ENCODE measurements at places on chromosomes 6 and 20.

DNA sequence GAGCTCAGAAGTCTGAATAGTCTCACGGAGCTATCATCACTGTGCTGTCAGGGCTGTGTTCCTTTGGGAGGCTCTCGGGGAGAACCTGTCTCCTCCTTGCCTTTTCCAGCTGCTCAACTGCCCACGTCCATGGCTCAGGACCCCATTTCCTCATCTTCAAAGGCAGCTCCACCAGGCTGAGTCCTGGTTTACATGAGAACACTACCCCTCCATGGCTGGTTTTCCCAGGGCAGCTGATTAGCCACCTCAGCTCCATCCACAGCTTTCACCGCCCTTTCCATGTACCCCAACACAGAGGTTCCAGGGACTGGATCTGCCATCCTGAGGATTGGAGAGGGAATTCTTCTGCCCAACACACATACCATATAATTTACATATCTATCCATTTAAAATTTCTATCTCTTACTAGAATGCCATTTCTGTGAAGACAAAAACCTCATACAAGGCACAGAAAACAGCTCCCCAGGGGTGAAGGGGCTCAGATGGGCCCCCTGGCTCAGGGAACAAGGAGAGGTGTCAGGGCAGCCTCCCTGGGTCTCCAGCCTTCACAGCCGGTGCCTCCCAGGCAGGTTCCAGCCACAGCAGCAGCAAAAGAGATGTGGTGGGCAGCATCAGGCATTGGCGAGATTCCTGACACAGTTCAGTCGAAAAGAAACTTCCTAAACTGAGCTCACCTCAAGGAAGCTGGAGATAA is 2.2 kb upstream of the RAET1E start:
- no peak overlapping the region for H3K4me3 ChIP-seq
- H3K4me1 ChIP-seq: peaks cover 15% of the 10 kb centered on the region
- no peaks in the 10 kb centered on the region for H3K36me3 ChIP-seq

DNA sequence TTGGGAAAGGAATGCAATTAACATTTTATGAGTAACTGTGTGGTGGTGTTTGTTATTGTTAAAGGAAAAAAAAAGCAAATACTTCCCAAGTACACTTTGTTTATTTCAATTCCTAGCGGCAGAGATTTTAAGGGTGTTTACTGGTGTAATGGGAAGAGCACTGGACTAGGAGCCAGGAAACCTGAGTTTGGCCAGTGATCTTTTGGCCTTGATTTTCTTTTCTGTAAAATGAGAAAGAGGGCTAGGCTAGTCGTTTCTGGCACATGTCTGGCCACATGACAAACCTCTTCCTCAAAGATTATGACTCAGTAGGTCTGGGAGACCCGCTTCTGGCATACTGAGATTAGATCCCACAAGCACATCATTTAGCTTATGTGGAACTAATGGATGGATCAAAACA is 428.1 kb upstream of the NOX3 start:
- H3K4me1 ChIP-seq: peaks cover 18% of the 10 kb centered on the region
- no peak for DNase-seq
- H3K27ac ChIP-seq: no peak overlapping the region

GRCh38 chr6:35033683-35034082 is 107.5 kb downstream of the TCP11 start:
- no peaks in the 10 kb centered on the region for H3K4me1 ChIP-seq
- H3K27ac ChIP-seq: no peak overlapping the region
- no peaks in the 10 kb centered on the region for H3K27me3 ChIP-seq
- H3K4me3 ChIP-seq: no peak overlapping the region

- no peak overlapping the region for H3K27ac ChIP-seq
- no peak overlapping the region for H3K4me3 ChIP-seq
- H3K36me3 ChIP-seq: no peaks in the 10 kb centered on the region
- H3K27me3 ChIP-seq: no peaks in the 10 kb centered on the region
- no peak for DNase-seq
Measured at GRCh38 chr6:126056355-126057004, 70.1 kb downstream of the TRMT11 start.

DNA sequence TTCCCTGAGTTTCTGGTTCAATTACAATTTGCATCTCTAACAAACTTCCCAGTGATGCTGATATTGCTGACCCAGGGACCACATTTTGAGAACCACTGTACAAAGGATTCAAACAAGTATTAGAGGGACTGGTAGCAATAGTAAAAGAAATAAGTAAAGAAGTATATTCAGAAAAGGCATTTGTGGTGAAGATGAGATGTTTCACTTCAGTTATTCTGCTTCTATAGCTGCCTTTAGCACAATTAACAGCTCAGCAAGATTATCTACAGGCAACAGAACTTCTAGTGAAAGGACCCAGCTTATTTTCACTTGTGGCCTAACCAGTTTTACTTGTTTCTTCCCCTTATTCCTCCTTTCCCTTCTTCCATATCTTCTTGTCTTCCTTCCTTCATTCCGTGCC is 149.4 kb downstream of the PHF3 start:
- H3K27ac ChIP-seq: no peak overlapping the region
- no peaks in the 10 kb centered on the region for H3K36me3 ChIP-seq
- no peak for DNase-seq
- H3K4me3 ChIP-seq: no peak overlapping the region
- no peaks in the 10 kb centered on the region for H3K4me1 ChIP-seq

DNA sequence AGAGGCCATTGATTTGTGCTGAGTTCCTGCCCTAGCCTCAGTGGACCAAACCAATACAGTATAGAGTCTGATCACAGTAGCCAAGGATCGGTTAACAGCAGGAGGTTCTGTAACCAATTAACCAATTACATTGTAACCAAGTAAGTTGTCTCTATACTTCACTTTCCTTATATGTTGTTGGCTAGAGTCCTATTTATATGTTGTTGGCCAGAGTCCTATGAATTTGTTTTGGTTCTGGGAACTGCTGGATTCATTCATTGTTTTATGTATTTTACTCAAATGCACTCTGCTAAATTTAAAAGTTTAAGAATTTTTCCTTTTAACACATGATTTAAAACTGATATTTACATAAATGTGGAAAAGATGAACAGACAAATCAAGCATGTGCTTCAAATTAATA is 597.4 kb upstream of the HS3ST5 start:
- H3K27me3 ChIP-seq: no peaks in the 10 kb centered on the region
- H3K27ac ChIP-seq: no peak overlapping the region

GRCh38 chr20:45111285-45111684 is 3.7 kb downstream of the WFDC5 start:
- peaks cover 4% of the 10 kb centered on the region for H3K27me3 ChIP-seq
- no peak overlapping the region for H3K27ac ChIP-seq
- no peak for DNase-seq
- H3K4me3 ChIP-seq: no peak overlapping the region
- H3K36me3 ChIP-seq: no peaks in the 10 kb centered on the region

- H3K27me3 ChIP-seq: no peaks in the 10 kb centered on the region
- no peaks in the 10 kb centered on the region for H3K36me3 ChIP-seq
- no peak for DNase-seq
- H3K27ac ChIP-seq: no peak overlapping the region
Measured at GRCh38 chr6:155066361-155066760, 71.2 kb downstream of the TIAM2 start.

DNA sequence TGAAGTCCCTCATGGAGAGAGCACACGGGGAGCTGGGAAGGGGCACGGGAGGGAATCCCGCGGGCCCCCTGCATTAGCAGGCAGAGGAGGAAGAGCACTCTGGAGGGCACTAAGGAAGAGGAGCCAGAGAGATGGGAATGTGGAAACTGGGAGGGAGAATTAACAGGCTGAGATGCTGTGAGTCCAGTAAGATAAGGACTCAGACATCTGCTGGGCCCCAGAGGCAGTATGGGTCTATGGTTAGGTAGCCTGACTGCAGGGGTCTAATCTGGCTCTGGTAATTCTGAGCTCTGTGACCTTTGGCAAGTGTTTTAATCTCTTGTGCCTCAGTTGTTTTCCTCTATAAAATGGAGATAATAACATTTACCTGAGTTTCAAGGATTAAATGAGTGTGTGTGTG is 15.7 kb upstream of the SRSF3 start:
- no peaks in the 10 kb centered on the region for H3K4me1 ChIP-seq
- no peak for DNase-seq
- H3K36me3 ChIP-seq: no peaks in the 10 kb centered on the region
- no peaks in the 10 kb centered on the region for H3K27me3 ChIP-seq
- no peak overlapping the region for H3K4me3 ChIP-seq
- H3K27ac ChIP-seq: no peak overlapping the region

DNA sequence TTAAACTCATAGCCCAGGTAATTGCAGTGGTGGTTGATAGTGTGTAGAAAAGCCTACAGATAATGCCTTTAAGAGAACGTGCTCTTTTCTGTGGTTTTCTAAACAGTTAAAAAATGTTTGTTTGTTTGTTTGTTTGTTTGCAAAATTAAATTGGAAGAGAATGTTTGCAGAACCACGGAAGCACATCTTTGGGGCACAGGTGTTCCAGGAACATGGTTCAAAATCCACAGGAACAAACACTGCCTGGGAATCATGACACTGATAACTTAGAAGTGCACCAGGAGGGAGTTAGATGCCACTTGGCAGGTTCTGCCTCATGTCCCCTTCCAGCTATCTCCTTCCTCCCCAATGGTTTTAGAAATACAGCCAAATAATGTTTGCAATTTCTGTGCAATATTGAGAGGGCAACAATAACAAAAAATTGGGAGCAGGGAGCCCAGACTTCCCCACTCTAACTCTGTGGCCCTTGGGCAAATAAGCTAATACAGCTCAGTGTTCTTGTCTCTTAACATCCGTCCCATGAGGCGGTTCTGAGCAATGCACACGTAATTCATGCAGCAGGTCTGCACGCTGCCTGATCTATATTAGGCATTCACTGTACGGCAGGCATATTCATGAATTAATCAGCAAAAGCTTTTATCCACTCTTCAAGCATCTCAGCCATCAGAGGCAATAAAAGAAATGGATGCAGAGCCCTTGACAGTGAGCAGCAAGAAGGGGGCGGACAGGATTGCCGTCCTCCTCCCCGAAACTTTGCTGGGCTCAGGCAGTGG is 274.3 kb upstream of the FOXQ1 start:
- no peak for DNase-seq
- H3K4me1 ChIP-seq: no peaks in the 10 kb centered on the region
- no peaks in the 10 kb centered on the region for H3K36me3 ChIP-seq
- H3K27me3 ChIP-seq: no peaks in the 10 kb centered on the region

DNA sequence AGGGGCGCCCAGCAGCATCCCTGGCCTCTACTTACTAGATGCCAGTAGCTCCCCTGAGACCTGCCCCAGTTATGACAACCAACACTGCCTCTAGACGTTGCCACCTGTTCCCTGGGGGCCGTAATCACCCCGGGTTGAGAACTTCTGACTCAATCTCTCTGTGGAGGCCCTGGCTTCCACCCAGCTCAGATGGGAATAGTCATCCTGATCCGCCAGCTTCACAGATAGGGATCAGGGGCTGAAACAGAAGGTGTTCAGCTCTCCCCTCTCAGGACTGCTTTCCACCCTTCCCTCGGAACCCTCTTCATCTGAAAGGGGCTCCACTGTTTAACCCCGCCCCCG is 3.3 kb downstream of the CAPN11 start:
- H3K36me3 ChIP-seq: no peaks in the 10 kb centered on the region
- H3K4me1 ChIP-seq: no peaks in the 10 kb centered on the region
- DNase-seq: no peak
- no peak overlapping the region for H3K4me3 ChIP-seq

GRCh38 chr6:163825033-163825432 is 410.5 kb downstream of the QKI start:
- no peak for DNase-seq
- H3K4me1 ChIP-seq: no peaks in the 10 kb centered on the region
- H3K36me3 ChIP-seq: no peaks in the 10 kb centered on the region

DNA sequence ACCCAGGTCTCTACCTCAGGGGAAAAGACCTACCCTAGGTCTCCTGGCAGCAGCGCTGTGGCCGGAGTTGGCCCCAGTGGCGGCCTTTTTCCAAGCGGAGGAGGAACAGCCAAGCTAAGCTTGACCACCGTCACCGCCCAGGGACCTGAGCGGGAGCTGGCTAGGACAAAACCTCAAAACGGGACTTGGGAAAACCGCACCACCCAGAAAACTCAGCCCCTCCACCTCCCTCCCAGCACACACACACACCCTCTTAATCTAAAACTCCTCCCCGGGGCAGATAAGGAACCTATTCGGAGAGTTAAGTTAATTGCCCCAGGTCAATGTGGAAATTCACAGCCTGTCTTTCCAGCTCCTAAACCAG is 2.7 kb upstream of the TRERF1 start:
- peaks cover 23% of the 10 kb centered on the region for H3K4me1 ChIP-seq
- DNase-seq: no peak
- no peaks in the 10 kb centered on the region for H3K27me3 ChIP-seq
- no peak overlapping the region for H3K4me3 ChIP-seq
- H3K36me3 ChIP-seq: no peaks in the 10 kb centered on the region

DNA sequence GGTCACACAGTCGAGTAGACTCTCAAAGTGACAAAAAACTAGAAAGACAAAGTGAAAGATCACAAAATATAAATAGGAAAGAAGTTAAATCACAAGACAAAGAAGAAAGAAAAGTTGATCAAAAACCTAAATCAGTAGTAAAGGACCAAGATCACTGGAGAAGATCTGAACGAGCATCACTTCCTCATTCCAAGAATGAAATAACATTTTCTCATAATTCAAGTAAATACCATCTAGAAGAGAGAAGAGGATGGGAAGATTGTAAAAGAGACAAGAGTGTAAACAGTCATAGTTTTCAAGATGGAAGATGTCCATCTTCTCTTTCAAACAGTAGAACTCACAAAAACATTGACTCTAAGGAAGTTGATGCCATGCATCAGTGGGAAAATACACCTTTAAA is 31.6 kb upstream of the GJA10 start:
- H3K4me3 ChIP-seq: no peak overlapping the region
- no peaks in the 10 kb centered on the region for H3K4me1 ChIP-seq

- H3K4me3 ChIP-seq: no peak overlapping the region
- peaks cover 5% of the 10 kb centered on the region for H3K27me3 ChIP-seq
- H3K36me3 ChIP-seq: no peaks in the 10 kb centered on the region
Measured at GRCh38 chr6:21402368-21402767, 191.2 kb upstream of the SOX4 start.

DNA sequence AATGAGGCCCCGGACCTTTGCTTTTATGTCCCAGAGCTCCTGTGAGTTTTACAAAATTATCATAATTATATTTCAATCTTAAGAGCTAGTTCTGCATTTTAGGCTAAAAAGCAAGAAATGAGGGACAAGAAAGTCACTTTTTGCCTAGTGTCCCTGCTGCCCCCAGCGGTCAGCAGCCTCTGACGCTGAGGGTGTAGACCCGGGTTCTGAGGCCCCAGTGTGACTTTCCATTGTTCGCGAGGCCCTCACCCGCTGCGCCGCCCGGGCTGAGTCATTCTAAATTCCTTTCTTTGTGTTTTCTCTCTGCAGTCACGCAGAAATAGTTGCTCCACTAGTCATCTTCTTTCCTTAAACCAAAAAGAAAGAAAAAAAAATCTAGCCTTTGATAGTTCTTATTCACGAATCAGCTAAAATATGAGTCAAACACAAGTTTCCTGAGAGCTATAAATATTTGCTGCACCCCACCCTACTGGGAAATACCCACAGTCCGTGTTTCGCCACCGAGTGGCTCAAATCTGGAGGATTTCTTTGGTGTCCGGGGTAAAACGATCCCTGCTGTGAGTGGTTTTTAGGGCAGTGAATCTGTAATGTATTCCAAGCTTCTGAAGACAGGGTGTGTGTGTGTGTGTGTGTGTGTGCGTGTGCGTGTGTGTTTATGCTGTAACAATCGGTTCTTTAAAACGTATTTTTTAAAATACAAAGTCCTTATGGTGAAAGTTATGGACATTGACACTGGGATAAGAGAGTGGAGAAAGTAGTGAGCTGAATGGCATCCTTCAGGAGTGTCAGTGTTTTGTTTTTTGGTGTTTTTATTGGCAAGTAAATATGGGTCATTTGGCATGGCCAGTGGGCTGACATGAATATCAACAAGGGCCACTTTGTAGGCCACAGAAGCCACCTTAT is 59.7 kb upstream of the EEF1A1 start:
- H3K4me3 ChIP-seq: peak overlapping the region; percentile 23
- peak; percentile 25 for DNase-seq
- peak overlapping the region; percentile 86 for H3K27ac ChIP-seq
- H3K27me3 ChIP-seq: no peaks in the 10 kb centered on the region
- no peaks in the 10 kb centered on the region for H3K36me3 ChIP-seq
